ENCODE measurements at places on chromosomes 4 and X.

DNA sequence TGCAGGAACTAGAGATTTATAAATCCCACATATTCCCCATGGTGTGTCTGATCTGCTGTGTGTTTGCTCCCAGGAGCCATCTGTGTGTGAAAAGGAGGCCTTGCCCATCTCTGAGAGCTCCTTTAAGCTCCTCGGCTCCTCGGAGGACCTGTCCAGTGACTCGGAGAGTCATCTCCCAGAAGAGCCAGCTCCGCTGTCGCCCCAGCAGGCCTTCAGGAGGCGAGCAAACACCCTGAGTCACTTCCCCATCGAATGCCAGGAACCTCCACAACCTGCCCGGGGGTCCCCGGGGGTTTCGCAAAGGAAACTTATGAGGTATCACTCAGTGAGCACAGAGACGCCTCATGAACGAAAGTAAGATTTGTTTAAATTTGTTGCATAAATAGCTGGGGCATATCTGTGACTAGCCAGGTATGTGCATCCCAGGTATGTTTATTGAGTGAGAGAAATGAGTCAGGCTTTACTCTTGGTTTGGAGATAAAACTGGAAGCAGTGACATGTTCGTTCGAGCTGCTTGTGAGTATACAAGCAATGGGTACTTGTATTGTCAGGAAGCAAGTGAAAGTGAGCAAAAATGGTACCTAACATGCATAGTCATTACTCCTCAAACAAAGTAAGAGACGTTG, 89.5 kb downstream of the PTTG2 start:
- DNase-seq = no peak

DNA sequence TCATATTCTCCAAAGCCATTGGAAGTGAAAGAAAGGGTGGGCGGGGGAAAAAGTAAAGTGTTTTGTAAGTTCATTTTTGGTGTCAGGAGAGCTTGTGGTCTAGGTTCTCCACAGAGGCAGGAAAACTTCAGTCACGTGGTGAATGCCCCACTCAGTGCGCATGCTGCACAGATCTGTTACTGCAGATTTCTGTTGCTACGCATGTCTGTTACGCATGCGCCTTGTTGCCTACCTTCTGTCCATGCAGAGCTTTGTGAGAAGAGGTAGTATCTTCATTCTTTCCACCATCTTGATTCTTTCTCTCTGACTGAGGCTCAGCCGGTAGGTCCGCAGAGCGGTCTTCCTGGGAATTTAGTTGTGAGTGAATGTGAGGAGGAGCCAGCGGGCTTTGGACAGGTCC, 15.1 kb upstream of the PAGE3 start:
- no peak for DNase-seq

- DNase-seq = no peak
These were observed 34.6 kb upstream of the SLC9A7 start for GRCh38 chrX:46793386-46794143.

GRCh38 chrX:136525738-136526606, 6.0 kb upstream of the VGLL1 start:
- no peak for DNase-seq

DNA sequence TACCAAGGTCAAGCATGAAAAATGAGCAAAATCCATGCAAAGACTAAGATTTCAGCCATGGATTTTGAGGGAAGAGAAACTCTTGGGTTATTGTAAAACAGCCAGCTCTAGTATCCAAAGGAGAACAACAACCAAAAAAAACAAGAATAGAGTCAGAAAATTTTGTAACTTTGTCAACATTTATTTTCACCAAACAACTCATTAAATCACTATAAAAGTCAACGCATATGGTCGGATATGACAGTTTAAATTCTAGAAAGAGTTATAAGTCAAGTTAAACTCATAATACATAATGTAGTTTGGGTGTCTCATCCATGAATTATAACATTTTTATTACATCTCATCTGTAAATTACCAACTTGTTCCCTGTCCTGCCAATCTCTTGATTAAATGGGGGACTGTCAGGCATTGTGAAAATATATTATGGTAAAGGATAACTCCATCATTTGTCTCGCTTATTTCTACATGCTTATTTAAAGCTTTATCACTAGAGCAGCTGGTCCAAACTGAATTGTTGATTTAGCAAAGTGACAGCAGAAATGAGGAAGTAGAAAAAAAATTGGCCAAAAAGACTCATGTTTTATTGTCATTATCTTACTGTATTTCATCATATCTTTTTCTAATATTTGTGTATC, 224.8 kb upstream of the NOCT start:
- DNase-seq = no peak

DNA sequence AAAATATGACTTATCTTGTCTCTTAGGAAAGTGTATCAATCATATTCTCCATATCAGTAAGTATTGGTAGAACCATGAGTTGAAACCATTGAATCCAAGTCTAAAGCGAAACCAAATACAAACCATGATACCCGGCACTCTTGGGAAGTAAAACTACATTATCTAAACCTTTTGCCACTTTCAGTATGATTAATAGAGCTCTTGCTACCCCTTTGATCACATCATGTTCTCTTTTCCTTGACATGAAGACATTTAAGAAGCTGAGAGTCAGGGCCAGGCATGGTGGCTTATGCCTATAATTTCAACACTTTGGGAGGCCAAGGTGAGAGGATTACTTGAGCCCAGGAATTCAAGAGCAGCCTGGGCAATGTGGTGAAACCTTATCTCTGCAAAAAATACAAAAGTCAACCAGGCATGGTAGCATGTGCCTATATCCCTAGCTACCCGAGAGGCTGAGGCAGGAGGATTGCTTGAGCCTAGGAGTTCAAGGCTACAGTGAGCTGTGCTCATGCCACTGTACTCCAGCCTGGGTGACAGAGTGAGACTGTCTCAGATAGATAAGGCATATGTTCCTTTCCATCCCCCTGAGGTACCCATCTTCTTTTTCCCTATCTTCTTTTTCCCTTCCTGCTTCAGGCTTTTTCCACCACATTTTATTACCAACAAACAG, 45.4 kb downstream of the CEP135 start:
- no peak for DNase-seq

- DNase-seq = no peak
These were observed 46.7 kb downstream of the TMEM154 start for GRCh38 chr4:152633118-152633517.

DNA sequence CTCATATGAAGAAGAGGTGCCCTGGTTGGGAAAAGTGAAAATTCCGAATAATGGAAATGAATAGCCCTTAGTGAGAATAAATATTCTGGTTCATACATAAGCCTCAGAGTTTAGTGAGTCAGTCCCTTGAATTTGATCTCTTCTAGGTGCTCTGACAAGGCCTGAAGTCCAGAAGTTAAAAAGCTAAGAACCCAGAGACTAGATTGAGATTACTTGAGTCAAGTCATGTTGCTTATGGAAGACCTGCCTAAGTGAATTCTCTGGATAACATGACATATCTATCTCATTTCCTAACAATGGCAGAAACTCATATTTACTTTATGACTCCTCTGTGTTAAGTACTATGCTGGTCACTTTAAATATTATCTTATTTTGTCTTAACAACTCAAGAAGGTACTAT, 10.5 kb upstream of the PRSS48 start:
- no peak for DNase-seq

DNA sequence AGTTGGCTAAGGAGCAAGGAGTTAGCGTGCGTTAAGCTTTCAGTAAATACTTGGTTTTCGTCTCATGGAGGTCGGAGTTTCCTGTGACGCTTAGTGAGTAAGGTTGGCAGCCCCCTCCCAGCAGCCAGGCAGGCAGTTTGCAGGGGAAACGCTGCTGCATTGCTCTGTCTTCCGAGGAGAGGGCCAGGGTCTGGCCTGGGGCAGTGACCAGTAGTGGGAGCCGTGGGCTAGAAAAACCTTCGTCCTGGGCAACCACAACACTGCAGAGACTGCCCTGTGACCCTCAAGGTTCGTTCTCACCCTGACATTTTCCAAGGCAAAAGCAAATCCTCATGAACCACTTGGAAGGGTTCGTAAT, 432 bp downstream of the TMEM175 start:
- no peak for DNase-seq

DNA sequence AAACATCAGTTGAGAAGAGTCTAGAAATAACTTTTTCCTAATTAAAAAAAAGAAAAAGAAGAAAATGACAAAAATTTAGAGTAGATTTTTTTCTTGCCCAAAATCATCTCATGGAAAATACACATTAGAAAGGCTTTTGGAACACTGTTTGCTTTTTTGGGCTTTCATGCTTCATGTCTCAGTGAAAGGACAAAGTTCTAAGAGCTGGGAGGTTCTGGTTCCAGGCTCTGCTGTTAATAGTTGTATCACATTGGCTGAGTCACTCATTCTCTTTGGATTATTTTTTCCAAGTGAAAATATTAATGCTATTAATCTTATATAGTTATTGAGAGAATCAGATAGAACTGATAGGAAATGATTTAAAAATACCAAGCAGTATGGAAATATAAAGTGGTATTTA, 32.9 kb upstream of the ETNPPL start:
- DNase-seq = no peak
